Stimulated activated CD4-positive, alpha-beta T cell treated with anti-CD3 and anti-CD28 coated beads, TNF-alpha, amount 100 ng/mL, for 4 hours (primary cell): ENCODE measurements at places on chromosomes 1 and 21.

DNA sequence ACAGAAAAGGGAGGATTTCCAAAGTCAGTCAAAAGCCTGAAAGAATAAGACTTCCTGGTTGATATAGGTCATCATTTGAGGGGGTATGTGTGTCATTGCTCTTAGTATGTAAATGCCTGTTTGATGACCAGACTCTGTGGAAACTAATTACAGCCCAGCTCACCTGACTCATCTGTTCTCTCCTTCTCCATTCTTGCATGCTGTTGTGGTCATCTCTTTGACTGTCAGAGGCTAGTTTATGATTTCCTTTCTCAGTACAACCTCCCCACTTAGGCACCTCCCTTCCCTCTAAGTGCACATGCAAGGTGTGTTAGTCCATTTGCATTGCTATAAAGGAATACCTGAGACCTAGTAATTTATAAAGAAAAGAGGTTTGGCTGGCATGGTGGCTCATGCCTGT, 2.4 kb upstream of the C1orf116 start:
- DNase-seq = no peak

DNA sequence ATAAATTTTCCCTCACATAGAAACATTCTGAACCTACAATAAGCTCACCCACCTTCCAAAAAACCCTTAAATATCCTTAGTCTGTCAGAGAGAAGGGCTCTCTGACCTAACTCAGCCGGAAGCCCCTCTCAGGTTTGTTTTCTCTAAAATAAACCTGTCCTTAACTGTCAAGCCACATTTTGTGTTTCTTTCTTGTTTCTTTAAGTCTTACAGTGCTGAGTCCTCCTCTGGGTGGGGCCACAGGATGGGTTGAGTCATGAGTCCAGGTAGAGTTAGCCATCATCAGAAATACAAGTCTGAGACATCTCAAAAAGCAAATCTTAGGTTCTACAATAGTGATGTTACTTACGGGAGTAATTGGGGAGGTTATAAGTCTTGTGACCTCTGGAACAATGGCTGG, 26.4 kb upstream of the SLC2A5 start:
- no peak for DNase-seq

DNA sequence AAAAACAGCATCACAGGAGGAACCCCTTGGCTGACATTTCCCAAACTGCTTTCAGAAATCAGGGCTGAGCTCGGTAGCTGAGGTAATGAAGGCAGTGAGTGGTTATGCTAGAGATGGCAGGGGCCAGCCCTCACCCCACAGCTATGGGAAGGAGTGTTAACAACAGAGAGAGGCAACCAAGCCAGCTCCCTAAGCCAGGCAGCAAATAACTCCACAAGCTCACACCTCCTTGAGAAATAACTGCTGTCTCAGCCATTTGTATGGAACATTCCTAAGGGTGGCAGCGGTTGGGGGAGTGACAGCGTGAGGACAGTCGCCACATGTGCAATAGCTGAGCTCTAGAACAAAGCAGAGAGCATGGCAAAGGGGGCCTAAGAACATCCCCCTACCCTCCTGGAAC, 42.6 kb downstream of the LMX1A start:
- no peak for DNase-seq

DNA sequence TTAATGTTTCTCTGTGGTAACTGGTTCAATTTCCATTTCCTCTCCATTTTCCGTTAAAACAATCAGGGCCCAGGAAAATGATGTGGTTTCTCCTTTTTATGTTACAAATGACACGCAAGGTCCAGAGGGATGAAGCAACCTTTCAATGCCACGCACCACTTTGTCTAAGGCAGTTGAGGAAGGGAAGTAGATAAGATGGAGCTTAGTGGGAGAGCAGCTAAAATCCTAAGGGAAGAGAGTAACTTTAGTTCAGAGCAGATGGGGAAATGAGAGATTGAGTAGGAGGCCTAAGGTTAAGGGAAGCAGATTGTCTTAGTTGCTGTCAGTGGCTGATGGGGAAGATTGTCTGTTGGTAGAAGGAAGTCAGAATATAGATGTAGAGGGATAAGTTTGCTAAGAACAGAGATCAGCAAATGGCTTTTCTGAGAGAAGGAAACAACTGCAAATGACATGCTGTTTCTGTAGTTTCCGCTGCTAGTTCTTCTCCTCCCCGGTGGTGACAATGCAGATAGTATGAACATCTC, 660 bp downstream of the CD1C start:
- DNase-seq = no peak

GRCh38 chr1:60762176-60762575, 320.2 kb upstream of the NFIA start:
- no peak for DNase-seq

- DNase-seq = no peak
Measured at GRCh38 chr1:233037843-233038242, 87.4 kb downstream of the NTPCR start.

DNA sequence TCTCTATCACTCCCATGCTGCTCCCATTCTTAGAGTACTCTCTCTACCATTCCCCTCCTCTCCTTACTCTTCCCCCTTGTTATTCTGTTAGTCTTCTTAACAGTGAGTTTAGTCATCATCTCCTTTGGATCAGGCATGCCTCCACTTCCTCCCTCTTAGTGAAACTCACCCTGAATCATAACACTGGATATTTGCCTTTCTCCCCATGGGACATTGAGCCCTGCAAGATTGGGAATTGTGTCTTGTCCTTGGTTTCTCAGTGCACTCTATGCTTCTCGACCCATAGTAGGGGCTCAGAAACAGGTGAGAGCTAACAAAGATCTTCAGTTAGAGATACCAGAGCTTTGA, 68.3 kb upstream of the GCLM start:
- DNase-seq = no peak

DNA sequence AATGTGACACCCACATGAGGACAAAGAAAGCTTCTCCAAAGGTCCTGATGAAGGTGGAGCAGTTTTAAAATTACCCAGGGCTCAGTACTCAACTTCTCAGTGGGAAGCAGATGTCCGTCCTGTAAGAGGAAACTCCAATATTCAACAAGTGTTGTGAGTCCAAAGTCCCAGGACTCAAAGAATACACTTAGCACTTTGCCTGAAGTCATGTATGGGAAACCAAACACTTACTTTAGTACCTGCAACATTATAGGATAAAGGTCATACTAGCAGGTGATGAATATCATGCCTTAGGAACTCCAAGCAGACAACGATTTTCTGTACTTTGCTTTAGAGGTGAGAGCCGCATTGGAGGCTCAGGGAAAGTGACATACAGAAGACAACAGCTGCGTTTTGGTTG, 37.2 kb upstream of the ST6GALNAC3 start:
- DNase-seq = no peak

GRCh38 chr1:117942293-117942692, 12.8 kb downstream of the WDR3 start:
- DNase-seq = no peak

- DNase-seq = no peak
Measured at GRCh38 chr1:184892116-184892515, 82.2 kb downstream of the NIBAN1 start.

- DNase-seq = no peak
Measured at GRCh38 chr21:36027347-36027746, 33.0 kb downstream of the SETD4 start.

DNA sequence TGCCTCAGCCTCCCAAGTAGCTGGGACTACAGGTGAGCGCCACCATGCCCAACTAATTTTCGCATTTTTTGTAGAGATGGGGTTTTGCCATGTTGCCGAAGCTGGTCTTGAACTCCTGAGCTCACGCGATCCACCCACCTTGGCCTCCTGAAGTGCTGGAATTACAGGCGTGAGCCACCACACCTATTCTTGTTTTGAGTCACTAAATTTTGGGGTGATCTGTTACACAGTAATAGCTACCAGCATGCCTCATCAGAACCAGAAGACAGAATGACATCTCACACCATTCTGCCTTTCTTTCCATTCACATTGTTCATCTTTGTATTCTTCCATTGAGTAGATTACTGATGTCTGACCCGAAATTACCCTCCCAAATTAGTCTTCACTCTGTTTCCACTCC, 9.1 kb downstream of the RHBDL2 start:
- no peak for DNase-seq
